ENCODE measurements at places on chromosomes 13 and 19.

GRCh38 chr13:70162141-70162540, 53.9 kb upstream of the KLHL1 start:
- no peak for DNase-seq

DNA sequence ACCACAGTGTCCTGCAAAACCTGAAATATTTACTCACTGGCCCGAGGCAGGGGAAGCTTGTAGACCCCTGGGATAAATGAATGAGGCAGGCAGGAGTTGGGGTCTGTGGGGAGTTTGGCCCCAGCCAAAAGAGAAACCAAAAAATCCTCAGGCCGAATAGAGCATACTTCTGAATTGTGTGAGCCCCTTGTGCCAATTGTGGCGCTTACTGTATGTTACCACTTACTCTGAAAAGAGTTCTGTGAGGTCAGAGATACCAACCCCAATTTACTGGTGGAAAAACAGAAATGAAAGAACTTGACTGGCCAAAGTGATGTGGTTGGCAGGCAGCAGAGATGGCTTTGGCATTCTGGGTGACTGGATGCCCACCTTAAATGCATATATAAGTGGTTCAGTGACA, 6.9 kb downstream of the CARM1 start:
- no peak for DNase-seq

DNA sequence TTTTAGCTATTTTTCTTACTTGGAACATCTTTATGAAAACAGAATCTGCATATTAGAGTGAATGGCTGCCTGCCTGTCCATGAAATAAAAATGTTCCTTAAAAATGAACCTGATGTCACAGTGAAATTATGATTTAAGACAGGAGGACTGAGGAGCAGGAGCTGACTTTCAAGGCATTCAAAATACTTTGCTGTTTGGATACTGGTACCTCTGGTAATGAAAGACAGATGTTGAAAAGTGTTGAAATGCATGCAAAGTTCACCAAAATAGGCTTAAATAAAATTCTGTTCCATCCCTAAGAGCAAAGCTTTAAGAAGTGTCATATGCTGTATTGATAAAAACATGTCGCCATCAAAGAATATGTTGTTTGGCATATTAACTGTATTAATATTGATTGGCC, 1.7 kb downstream of the ARHGEF7 start:
- DNase-seq = no peak

GRCh38 chr19:35928507-35928906, 7.7 kb upstream of the LRFN3 start:
- no peak for DNase-seq

GRCh38 chr19:1481893-1482360, 2.9 kb upstream of the C19orf25 start:
- DNase-seq = no peak

DNA sequence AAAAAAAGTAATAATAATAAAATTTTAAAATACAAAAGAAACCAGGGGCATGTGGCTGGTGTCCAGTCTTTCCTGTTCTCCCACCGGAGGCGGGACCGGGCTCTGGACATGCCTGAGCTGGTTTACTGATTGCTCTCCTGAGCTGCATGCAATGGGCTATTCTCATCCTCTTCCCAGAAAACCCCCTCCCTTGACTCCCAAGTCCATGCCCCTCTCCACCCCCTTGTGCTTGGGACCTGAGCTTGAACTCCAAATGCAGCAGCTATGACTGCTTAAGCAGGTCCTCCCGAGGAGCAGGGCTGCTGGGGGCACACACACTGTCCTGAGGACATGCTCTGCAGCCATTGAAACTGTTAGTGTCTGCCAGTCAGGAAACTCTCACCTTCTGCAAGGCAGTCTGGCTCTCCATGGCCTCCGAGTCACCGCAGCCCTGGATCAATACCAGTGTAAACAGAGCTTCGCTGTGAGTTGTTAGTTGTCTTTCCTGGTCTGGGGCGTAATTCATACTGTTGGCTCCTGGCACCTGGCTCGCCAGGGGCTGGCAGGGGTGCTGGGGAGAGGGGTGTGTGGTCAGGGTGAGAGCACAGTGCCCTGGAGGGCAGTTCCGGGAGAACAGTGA, 41.6 kb upstream of the CHST8 start:
- no peak for DNase-seq

GRCh38 chr13:41065078-41065477, 3.8 kb downstream of the WBP4 start:
- DNase-seq = no peak

DNA sequence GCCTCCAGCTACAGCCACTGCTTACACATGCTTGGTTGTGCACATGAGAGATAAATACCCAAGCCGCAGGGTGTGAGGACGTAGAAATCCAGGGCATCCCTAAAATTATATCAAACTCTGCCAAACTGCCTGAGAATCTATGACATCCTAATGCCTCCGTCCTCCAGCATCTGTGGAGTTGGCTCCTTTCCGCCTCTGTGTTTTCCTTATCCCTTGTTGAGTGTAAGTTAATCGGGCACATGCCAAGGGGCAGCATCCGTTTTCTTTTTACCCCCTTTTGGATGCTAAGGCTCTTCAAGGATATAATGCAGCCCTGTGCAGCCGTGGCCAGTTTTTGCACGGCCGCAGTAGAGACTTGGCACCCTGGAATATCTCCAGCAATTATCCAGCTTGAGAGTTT, 66.5 kb downstream of the COL4A2 start:
- no peak for DNase-seq

- DNase-seq = no peak
These were observed 22.3 kb upstream of the CYSLTR2 start for GRCh38 chr13:48631441-48631840.

GRCh38 chr13:51912091-51912490, 50.3 kb downstream of the CCDC70 start:
- DNase-seq = peak; percentile 8

DNA sequence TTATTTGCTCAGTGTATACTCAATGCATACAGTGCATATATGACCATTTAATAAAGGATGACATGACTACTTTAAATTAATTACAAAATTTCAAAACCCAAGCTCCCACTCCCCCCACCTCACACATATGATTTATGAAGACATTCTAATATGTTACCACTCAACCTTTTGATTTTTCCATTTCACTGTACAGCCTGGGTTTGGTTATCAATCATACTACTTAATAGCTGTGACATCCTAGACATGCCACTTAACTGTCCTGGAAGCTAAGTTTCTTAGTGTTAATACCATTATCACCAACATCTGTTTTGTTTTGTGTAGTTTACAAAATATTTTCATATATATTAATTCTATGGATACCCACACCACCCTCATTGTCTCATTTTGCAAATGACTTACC, 42.2 kb downstream of the UBL3 start:
- DNase-seq = no peak

DNA sequence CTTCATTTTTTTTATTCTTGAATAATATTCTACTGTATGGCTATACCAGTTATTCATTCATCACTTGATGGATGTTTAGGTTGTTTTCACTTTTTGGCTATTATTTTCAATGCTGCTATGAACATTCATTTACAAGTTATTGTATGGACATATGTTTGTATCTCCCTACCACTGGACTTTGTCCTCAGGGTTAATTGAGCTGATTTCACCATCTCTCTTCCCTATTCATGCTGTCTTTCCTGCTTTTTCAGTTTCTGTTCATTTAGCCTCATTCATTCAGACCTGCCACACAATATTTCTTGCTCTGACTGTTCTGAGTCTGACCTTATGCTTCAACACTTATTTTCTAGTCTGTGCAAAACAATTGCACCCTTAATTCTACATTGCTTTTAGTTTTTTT, 12.3 kb upstream of the C1QTNF9B start:
- DNase-seq = no peak

DNA sequence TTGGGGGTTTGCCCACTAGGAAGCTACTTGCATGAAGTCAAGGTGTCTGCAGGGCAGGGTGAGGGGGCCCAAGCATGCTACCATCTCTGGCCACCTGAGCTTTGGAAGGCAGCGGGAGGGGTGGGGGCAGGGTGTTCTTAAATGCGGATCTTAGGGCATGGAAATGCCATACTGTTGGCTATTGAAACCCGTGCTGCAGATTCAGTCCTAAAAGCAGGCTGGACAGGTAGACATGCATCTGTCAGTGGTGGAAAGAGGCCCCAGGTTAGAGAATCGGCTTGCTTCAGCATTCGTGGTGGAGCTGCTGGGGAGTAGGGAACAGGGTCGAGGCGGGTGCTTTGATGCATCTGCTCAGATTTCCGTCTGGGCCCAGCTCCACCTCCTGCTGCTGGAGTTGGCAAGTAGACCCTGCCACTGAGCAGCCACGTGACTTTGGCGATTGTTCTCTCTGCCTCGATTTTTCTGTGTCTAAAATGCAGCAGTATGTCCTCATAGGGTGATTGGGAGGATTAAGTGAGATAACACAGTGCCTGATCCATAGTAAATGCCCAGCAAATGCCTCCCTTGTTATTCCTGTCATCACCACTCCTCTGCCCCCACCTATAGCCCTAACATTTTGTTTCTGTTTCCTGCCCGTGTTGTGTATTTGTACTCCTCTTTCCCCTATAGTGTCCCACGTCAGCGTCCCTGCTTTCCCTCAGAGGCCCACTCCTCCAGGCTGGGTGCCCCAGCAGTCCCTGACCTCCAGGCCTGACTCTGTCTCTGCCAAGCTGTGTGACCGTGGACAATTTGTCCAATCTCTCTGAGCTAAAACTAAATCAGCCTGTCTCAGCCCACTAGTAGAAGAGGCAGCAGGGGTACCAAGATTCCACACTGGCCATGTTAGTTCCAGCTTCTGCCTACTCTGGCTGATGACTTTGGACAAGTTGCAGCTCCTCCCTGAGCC, 5.8 kb downstream of the PPP1R37 start:
- no peak for DNase-seq

DNA sequence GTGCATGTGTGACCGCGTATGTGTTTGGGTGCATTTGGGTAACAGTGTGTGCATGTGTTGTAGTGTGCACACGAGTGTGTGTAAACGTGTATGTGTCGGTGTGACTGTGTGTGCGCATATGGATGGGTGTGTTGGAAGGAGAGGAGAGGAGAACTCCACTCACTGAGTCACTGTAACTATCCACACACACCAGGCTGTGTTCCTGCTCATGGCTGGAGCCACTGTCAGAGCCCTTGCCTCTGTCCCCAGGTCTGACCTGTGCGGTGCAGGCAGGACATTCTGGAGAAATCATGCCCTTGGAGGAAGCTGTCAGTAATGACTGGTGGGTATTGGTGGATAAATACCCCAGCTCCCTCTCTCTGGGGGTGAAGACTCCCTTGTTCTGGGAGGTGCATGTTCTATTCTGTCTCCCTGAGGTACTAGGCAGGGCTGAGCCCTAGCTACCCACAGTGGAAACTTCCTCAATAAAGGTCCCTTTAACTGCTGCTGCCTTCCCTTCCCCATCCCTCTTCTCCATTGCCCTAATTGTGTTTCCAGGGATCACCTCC, 48.4 kb downstream of the CYP4F22 start:
- no peak for DNase-seq

DNA sequence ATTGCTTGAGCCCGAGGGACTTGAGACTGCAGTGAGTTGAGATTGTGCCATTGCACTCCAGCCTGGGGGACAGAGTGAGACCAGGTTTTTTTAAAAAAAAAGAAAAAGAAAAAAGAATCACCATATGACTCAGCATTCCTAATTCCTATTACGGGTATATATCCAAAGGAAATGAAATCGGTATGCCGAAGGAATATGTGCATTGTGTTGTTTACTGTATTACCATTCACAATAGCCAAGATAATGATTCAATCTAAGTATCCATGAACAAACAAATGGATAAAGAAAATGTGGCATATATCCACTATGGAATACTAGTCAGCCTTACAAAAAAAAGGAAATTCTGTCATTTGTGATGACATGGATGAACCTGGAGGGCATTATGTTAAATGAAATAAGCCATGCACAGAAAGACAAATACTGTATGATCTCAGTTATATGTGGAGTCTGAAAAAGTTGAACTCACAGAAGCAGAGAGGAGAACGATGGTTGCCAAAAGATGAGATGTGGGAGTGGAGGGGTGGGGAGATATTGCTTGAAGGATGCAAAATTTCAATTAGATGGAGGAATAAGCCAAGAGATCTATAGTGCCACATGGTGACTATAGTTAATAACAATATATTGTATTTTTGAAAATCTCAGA, 4.3 kb upstream of the KL start:
- no peak for DNase-seq

DNA sequence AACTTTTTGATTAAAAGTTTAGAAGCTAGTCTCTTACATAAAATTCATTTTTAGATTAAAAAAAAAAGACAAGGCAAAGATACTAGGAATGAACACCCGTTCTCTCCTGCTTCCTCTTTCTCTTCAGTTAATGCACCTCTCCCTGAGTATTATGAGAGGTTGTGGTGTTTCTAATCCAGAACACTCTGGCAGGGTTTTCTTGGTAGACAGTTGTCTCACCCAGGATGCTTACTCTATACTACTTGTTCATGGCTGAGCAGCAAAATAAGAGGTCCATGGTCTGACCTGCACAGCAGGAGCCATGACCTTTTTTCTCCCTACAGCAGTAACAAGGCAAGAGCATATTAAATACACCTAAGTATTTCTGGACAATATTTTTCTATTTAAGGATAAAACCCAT, 62.0 kb downstream of the MICU2 start:
- DNase-seq = no peak

DNA sequence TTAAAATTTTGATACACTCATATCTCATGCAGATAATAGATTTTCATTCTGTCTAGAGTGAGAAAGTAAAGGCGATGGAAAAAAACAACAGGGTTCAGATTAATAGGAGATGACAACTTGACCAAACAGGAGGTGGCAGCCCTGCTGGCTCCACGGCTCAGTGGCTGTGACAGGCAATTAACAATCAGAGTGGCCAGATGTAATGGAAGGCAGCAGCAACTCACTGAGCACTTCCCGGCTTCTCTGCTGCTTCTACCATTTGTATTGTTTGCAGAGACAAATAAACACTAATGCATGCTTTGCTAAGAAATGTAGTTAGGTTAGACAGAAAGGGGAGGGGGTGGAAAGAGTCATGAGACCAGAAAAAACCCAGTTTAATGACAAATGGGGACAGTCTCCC, 473.0 kb upstream of the SLC10A2 start:
- peak; percentile 62 for DNase-seq

GRCh38 chr13:112777637-112778406, 88.0 kb downstream of the ATP11A start:
- no peak for DNase-seq

DNA sequence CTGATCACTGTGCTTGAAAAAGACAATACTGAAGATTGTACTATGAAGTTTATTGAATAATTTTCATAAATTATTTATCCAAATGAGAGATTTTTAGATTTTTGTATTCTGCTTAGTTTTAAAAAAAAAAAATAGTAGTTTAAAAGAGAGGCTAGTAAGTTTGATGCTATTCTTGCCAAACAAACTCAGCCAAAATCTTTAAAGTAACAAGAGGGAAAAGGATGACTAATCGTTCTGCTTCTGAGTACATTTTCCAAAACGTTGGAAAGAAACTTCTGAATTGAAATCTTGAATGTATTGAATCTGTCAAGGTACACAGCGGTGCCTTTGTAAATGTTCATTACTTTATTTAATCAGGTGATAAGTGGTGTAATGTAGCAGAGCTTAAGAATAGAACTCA, 34.4 kb downstream of the NUP58 start:
- DNase-seq = no peak

GRCh38 chr19:10464456-10464855, 38.7 kb downstream of the KEAP1 start:
- no peak for DNase-seq

Measured in NCI-H1105 (cell line).